ENCODE measurements at places on chromosomes 2 and 18. TPM values are rescaled to one million over a fixed set of nuclear protein-coding genes. Genes with fewer than 3 reads are reported as not detected.

DNA sequence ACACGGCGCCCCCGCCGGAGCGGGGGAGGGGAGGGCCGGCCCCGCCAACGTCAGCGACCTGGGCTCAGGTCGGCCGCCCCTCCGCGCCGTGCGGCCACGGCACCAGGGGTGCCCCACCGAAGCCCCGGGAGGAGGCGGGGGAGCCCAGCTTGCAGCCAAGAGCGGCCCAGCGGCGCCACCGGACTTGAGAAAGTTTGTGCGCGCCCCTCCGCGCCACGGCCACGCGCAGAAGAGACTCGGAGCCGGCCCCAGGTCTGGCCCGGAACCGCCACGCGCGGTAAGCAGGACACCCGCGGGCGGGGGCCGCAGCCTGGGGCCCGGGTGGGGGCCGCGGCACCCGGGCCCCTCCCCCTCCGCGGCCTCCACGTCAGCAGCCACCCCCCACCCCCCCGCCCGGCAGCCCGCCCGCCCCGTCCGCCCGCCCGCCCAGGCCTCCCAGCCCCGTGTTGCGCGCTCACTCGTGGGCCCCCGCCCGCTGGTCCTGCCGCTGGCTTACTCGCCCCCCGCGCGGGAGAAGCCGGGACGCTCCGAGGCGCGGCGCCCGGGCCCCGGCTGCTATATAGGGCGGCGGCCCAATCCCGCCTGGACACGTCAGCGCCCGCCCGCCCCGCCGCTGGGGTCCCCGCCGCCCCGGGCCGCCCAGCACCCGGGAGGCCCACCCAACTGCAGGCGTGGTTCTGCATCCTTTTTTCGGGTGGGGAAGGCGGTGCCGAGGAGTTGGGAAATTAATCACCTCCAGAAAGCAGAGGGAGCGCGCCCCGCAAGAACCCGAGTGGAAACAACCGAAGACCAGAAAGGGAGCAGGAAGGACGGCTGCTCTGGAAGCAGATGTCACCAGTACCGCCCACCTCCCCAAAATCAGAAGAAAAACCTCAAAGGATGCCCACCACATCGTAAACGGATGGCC, 42.9 kb downstream of the HDLBP start:
- DNase-seq: peak; percentile 71

- DNase-seq: no peak
These were observed 328.9 kb downstream of the GPD2 start for GRCh38 chr2:156765043-156765442.

DNA sequence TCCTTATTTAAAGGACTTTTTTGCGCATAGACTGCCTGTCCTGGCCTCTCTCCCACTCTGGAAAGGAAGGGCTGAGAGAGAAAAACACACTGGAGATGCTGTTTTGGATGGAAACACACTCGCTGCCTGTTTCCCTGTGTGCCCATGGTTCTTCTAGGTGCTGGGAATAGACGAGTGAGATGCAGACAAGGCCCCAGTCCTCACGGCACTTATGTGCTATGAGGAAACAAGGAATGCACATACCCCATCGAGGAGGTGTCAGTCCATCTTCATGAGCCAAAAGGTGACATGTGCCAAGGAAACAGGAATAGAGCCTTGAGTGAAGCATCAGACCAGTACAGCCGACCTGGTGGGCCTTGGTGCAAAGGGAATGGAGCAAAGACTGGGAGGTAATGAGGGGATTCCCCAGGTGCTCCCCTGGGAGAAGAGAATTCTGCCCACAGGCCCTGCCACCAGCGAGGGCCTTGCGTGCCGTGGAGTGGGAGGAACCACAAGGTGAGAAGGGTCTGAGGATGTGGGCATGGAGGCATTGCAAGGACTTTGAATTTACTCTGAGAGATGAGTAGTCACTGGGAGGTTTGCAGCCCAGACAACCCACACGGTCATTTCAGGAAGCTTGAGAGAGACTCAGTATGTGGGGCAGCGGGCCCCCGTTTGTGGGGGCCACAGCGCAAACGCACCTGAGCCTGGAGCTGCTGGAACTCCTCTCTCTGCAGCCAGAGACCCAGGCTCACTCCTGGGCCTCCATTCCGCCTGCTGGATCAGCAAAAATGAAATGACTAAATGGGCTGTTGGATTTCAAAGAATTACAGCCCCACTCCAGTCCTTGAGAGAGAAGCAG, 197.5 kb upstream of the COPS8 start:
- DNase-seq: no peak

DNA sequence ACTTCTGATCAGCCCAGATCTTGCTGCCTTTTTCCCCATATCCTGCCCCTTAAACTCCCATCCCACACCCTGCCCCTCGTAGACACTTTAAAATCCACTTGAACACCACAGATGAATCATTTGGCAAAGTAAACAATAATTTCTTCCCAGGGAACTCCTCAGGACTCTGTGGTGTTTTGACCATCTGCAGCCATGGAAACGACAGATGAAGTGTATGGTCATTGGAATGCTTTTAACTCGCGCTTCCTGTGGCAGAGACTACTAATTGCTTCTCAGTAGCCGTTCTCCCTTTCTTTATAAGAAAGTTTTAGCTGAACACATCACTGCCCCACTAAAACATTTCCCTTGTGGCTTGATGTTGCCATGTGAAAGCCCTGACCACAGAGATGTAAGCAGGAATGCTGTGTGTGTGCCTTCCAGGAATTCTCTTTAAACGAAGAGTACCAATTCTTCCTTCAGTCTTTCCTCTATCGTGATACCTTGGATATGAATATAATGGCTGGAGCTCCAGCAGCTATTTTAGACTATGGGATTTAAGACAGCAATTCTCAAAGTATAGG, 92.7 kb upstream of the PARD3B start:
- peak; percentile 97 for DNase-seq

TUBA4A gene
- total RNA-seq: 79.9 TPM

DNA sequence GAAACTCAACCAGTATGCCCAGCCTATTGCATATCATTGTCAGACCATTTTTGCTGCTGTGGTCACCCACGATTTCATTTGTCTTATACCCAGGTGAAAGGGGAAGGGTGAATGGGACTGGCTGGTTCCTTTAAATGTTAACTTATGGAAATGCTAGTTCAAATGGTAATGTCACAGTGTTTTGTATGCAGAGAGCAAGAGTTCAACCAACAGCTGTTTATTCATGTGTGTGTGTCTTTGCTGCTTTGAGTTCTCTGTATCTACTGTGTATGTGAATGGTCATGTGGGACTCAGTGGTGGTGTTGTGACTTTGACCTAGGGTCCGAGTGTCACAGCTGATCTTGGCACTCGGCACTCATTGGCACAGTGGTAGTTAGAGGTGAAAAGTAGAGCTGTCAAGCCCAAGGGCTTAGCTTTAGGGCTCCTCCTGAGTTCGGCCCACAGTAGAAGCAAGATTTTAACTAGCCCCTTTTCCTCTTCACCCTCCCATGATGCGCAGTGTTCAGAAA, 114.6 kb downstream of the NRP2 start:
- DNase-seq: no peak

- peak; percentile 2 for DNase-seq
These were observed 463 bp upstream of the CABYR start for GRCh38 chr18:24138409-24138788.

GRCh38 chr2:99860720-99861375, 281.5 kb downstream of the AFF3 start:
- no peak for DNase-seq

- DNase-seq: no peak
These were observed 131.6 kb upstream of the DNAJC10 start for GRCh38 chr2:182584462-182584861.

DNA sequence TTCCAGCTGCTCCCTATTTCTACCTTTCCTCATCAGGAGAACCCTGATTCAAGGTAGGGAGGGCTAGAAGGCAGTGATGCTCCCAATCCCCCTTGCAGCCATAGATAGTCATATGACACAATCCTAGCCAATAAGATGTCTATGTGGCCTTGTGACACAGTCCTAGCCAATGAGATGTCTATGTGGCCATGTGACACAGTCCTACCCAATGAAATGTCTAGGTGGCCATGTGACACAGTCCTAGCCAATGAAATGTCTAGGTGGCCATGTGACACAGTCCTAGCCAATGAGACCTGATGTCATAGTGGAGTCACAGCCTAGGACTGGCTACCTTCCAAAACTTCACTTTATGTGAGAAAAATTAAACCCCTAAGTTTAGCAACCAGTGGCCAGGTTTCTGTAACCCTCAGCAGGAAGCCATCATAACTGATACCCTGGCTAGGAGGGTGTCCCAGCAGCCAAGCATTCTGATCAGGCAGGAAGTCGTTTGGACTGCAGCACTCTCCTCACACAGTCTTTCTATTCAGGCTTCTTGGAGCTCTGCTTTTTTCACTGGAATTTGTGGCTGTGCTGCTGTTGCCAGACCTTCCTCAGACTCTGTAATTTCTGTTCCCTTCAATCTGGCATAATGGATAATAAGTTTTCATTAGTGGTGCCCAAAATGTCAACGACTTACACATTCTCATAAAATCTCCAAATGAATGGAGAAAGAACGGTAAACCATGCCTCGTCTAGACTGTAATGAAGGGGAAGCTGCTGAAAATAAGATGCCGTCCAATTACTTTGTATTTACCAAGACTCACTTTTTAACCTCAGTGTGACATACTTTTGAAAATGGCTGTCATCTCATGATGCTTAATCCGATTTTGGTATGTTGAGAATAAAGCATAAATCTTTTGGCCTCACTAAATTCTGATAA, 165.0 kb upstream of the NCKAP5 start:
- DNase-seq: no peak

DNA sequence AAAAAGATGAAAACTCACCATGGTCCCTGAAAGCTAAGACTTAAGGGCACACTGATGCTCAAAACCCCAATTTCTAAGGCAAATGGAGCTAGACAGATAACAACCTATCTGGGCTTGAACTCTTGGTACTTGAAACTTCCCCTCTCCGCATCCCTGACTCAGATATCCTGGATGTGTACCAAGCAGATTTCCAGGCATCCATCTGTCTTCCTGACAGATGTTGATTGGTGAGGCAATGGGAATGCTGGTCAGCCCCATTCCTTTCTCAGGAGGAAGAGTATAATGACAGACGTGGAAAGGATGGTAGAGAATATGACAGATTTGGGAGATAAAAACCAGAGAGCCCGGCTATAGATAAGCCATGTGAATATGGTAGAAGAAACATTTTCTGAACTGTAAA, 69.2 kb downstream of the ADD2 start:
- no peak for DNase-seq

DNA sequence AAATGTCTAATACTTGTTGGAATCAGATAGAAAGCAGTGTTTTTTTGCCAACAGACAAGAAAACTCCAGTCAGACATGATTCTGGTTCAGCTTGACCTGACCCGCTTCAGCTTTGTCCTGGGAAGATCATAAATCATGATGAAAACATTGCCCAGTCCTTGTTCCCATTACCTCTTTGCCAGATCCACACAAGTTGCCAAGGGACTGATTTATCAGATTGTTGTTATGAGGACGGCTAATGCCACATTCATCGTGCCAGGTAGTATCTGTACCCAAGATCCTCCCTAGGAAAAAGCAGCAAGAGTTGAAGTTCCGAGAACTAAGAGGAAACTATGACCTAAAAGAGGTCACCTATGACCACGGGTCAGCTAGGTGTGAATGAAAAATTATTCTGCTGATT, 39.0 kb downstream of the SLC40A1 start:
- DNase-seq: no peak

GRCh38 chr2:33131749-33132148, 185.0 kb downstream of the LTBP1 start:
- DNase-seq: no peak

SLC40A1 gene
- 5.6 TPM for total RNA-seq

GRCh38 chr2:230435431-230435830, 19.4 kb downstream of the SP100 start:
- DNase-seq: no peak

- no peak for DNase-seq
These were observed 15.1 kb upstream of the NT5C1B start for GRCh38 chr2:18604531-18604885.

DNA sequence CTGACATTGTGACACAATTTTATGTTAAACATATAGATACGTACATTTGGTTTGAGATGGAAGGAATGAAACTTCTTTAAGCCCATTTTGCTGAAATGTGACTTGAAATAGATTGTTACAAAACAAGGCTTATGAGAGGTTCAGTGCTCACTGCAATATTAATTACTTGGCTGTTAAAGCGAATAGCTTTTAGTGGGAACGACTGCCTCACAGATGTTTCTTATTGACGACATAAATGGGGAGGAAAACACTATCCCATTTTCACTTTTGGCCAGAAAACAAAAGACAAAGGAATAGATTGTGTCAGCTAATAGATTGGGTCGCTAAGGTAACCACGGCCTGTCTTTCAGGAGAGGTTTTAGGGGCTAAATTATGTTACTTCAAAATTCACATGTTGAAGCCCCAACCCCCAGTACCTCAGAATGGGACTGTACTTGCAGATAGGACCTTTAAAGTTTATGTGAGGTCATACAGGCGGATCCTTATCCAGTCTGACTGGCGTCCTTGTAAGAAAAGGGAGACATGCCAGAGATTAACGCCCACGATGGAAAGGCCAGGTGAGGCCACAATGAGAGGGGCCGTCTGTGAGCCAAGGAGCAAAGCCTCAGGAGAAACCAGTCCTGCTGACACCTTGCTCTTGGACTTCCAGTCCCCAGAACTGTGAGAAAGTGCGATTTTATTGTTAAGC, 10.8 kb downstream of the INPP1 start:
- DNase-seq: no peak

GRCh38 chr18:12819322-12819721, 64.7 kb downstream of the PTPN2 start:
- DNase-seq: no peak

GRCh38 chr2:146986161-146986560, 858.7 kb upstream of the ACVR2A start:
- no peak for DNase-seq

GRCh38 chr18:22778996-22779395, 154.1 kb upstream of the RBBP8 start:
- no peak for DNase-seq

DNA sequence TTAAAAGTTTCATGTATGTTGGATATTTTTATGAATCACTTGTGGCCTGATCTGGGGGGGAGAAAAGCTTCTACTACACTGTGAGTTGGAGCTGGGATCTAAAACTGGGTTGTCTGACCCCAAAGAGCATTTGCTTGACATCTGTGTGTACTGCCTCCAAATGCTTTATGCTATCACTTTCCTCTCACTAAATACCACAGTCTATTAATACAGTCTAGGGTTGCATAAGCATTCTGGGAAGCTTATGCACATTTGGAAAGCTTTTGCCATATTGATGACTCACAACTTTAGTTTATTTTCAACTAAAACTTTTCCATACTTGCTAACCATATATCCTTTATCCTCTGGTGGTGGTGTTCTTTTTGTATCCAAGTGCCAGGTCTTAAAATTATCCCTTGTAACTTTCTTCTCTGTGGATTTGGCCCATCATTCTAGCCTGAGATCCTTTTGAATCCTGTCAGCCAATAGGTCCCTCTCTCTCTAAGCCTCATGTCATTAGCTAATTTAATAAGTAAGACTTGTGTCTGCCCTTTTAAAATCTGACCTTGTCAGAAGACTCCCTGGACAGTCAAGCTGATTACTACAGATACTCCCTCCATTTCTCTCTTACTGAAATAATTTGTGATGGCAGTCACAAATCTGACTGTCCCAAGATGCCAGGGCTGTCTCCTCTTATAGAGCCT, 72.7 kb downstream of the NXPH2 start:
- DNase-seq: no peak

Data from Daoy (cell line).